ENCODE measurements at places on chromosomes 6 and 20.
A peak's percentile ranks its signal among the peaks of the same experiment; 100 is the strongest.

- DNase-seq: no peak
Observed at GRCh38 chr6:141491684-141492083, 641.0 kb upstream of the GJE1 start.

DNA sequence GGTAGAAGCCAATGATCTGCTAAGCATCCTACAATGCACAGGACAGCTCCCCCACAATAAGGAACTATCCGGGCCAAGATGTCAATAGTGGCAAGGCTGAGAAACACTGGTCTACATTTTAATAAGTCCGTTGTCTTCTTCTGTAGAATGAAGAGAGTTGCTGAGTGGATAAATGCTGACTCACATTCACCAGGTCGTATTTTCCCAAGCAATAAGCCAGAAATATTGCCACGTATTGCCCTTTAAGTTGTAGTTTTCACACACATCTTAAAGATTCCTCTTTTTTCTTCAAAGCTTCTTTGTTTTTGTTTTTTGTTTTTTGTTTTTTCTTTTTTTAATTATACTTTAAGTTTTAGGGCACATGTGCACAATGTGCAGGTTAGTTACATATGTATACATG is 30.5 kb upstream of the NRN1 start:
- no peak for DNase-seq

GRCh38 chr6:112202639-112203341 is 51.6 kb downstream of the LAMA4 start:
- DNase-seq: peak; percentile 2

- DNase-seq: no peak
Observed at GRCh38 chr6:56040223-56040622, 164.8 kb upstream of the BMP5 start.

DNA sequence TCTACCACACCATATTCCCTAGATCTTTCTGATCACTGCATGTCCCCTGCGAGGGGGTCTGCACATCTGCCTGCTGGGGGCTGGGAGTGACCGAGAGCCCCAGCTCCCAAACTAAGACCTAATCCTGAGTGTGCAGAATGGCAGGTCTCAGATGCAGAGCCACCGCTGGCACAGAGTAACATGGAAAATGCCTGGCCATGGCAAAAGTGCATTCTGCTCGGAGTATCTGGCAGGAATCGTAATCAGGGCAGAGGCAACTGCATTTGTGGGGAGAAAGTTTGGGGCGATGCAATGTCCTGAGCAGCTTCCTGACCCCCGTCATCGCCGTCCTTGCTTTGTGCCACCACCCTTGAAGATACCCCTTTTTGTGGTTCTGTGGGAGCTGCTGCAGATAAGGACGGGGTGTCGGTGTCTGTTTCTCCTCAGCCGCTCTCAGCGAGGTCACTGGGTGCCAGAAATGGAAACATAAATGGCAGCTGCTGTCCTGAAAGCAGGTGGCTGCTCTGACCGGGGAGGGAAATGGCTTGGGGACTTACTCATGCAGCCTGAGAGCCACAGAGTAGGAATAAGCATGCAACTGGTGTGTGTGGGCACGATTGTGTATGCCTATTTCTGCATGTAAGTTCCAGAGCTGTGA is 157.9 kb downstream of the LY86 start:
- DNase-seq: no peak

DNA sequence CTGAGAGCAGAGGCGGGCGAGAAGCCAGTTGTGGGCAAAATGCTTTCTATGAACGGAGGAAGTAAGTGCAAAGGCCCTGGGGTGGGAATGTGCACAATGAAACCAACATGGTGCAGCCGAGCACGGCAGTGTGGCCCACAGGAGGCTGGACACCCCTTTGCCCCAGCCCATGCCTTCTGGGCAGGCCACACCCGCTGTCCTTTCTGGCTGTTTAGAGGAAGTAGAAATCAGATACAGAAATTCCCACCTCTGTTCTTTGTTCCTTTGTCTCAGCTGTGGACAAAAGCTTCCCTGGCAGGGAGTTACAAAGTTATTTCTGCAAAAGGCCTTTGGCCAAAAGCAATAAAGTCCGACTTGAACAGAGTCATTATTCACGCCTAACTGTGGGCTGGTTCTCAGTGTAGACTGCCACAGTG is 11.9 kb downstream of the SULF2 start:
- no peak for DNase-seq

DNA sequence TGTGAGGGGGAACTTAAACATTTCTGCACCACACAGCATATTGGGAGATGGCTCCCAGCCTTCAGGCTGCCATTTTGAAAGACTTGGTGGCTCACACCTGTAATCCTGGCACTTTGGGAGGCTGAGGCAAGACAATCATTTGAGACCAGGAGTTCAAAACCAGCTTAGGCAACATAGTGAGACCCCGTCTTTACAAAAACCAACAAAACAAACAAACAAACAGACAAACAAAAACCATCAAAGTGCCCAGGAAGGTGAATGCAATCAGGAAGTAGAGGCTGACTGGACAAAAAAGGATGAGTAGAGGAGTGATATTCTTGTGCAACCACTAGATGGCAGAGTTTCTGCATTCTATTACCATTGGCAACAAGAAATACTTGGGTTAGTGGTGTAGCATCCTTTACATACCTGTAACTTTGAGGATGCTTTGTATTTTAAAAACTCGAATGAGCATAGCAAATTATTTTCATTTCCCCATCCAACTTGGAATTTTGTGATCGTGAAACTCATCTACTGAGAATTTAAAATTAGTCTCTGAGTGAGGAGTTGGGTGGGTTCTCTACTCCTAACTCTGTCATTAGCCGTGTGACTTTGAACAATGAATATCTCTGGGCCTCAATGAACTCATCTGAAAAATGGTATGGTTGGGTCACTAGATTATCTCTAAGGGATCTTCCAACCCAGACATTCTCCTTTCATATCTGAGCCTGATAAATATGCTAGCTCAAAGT is 84.4 kb downstream of the CRYBG1 start:
- DNase-seq: peak; percentile 74

GRCh38 chr20:18180815-18181214 is 43.2 kb downstream of the KAT14 start:
- no peak for DNase-seq

GRCh38 chr6:168950858-168951214 is 302.8 kb downstream of the THBS2 start:
- no peak for DNase-seq

DNA sequence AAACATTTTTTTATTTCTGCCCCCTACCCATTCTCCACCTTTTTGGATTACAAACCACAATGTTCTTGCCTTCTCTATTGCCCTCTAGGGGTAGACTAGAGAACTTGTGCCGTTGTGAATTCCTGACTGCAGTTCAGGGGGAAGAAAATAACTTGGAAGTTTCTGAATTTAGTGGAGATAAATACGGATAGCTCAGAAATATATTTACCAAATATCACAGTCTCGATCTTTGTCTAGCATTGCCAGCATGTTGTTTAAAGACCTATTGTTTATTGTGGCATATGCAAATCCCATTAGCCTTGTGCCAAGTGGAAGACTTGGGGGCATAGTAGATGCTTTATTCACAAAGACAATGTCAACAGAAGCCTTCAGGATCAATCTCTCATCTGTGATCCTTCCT is 154.1 kb upstream of the MMS22L start:
- DNase-seq: peak; percentile 15

GRCh38 chr6:39075807-39076622 is 27.4 kb downstream of the GLP1R start:
- DNase-seq: no peak

Measured in germinal center (tissue), 1 donor.